ENCODE measurements at places on chromosomes 16 and 17.
A peak's percentile ranks its signal among the peaks of the same experiment; 100 is the strongest.

DNA sequence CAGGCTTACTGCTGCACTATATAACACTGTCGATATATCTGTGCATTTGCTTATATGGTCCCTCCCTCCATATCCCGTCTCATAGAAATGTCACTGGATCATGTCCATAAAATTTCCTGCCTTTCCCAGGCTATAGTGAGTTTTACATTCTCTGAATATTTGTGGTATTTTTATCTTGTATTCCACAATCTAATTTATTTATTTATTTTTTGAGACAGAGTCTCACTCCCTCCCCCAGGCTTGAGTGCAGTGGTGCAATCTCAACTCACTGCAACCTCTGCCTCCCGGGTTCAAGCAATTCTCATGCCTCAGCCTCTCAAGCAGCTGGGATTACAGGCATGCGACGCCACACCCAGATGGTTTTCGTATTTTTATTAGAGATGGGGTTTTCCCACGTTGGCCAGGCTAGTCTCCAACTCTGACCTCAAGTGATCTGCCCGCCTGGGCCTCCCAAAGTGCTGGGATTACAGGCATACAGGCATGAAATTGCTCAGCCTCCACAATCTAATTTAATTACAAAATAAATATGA is 12.9 kb downstream of the TRIM37 start:
- no peak for DNase-seq

DNA sequence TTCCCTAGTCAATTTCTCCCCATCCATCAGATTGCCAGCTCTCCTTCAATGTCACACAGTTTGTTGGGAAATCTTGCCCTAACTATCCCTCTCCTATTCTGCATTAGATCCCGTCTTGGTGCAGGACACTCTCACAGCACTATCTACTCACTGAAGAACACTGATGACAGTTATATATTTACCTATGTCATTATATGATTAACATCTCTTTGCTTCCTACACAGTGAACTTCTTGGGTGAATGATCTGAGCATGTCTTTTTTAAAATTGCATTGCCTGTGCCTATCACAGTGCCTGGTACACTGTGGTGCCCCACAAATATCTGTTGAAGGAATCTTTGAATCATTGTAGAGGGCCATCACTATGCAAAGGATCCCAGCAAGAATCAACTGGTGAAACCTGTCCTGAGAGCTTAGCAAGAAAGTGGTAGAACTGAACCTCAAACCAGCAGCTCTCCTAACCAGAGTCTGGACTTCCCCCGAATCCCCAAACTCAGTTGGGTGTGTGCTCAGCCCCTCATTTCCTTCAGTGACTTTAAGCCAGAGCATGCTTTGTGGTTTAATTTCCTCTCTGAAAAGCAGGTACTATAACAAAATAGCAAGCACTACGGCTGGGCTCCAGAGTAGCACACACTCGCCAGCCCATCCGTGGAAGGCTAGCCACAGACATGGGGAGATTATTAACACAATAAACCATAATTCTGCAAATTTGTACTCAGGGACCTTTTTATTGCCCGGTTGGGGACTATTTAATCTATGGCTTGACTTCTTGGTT is 680.7 kb upstream of the SALL1 start:
- no peak for DNase-seq

GRCh38 chr16:72060405-72060804 is 2.6 kb upstream of the HPR start:
- no peak for DNase-seq

- no peak for DNase-seq
Measured at GRCh38 chr16:55949518-55949917, 74.3 kb upstream of the CES5A start.

DNA sequence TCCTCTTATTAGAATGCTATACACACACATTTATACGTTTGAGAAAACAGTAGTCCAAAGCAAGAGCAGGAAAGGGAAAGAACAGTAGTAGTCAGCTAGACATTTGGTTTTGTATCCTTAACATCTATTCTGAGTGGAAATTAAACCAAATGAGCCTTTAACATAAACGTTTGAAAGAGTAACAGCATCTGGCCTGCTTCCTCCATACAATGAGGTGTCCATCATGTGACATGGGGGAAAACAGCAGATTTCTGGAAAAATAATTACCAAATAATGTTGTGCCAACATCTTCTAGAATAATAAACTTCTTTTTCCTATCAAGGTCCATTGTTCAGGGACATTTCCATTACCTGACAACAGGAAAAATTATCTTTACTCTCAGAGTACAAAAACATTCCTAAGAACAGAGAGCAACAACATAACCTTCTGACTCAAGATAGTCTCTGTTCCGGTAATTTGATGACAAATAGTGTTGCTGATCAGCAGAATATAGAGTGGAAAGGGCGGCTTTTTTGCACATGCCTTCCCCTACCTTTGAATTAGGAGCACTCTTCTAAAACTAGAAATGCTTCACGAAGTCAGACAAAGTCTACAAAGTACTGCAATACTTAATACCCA is 20.2 kb downstream of the CYTH1 start:
- no peak for DNase-seq

GRCh38 chr17:5118219-5118618 is 2.4 kb downstream of the USP6 start:
- no peak for DNase-seq

DNA sequence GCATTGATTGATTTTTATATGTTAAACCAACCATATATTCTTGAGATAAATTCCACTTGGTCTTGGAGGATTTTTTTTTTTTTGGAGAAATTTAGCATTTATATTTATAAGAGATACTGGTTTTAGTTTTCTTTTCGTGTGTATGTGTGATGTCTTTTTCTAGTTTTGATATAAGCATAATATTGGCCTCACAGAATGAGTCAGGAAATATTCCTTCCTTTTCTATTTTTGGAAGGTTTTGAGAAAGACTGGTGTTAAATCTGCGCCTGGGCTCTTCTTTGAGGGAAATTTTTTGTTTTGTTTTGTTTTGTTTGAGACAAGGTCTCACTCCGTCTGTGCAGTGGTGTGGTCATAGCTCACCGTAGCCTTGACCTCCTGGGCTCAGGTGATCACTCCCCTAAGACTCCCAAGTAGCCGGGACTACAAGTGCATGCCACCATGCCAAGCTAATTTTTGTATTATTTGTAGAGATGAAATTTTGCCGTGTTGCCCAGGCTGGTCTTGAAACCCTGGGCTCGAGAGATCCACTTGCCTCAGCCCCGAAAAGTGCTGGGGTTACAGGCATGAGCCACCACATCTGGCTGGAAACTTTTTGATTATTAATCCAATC is 28.8 kb upstream of the CCL22 start:
- no peak for DNase-seq

- DNase-seq: no peak
Measured at GRCh38 chr17:28759256-28759865, 15.6 kb downstream of the TRAF4 start.

- DNase-seq: no peak
Measured at GRCh38 chr16:81427219-81427618, 17.4 kb upstream of the CMIP start.

- DNase-seq: no peak
Measured at GRCh38 chr16:75854152-75854551, 127.9 kb upstream of the CPHXL start.

DNA sequence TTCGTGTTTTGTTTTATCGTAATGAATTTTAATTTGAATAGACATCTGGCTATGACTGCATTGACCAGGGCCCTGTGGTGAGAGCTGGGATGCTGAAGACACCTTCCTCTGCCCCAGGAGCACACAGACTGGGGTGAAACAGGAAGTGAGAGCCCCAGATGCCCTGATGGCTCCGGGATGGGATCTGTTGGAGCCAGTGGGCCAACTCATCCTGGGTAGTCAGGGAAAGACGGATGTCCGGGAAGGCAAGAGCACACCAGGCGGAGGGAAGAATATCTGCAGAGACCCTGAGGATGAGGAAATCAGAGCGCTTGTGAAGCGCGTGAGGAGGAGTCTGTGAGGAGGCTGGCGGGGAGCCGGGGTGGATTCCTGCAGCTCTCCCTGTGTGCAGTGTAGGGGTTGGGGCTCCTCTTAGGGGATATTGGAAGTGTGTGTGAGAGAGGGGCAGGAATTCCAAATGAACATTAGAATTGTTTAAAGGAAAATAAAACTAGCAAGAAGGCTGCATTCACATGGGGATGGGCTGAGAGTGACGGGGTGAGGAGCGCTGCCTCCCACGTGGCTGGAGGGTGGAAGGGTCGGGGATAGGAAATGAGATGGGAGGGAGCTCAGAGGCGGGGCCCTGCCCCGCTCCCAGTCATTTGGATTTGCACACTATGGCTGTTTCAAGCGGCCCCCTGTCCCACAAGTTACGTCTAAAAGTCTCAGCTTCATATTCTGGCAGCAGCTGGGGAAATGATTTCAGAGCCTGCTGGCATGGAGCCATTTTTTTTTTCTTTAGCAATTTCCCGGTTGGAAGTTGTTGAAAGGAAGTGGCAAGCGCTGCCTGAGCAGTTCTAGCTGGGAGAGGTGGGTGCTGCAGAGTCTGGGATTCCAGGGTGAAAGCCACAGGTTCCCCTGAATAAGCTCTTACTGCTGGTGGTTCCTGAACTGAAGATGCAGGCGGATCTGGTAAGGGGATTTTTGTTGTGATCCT is 71.2 kb upstream of the LGALS9 start:
- no peak for DNase-seq

GRCh38 chr16:1061769-1062505 is 10.6 kb upstream of the SSTR5 start:
- DNase-seq: no peak

DNA sequence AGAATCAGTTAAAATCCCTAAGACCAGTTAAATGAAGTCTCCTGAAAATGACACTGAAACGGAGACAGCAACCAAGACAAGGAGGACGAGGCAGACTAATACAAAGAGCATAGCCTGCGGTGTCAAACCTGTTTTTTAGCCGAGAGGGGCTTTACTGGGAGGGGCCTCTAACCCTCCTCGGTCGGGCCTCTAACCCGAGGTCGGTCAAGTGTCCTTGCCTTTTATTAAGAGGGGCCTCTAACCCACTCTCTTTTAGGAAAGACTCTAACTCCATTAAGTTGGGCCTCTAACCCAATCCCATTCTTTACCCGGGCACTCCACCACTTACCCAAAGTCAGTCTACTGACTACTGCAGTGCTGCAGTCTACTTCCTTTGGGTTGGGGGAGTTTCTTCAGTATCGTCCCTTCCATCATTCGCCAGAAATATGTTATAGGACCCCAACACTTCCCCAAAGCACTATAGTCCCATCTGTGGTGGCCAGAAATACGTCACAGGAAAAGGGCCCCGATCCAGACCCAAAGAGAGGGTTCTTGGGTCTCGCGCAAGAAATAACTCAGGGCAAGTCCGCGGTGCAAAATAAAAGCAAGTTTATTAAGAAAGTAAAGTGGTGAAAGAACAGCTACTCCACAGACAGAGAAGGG is 39.2 kb upstream of the ARL4D start:
- no peak for DNase-seq

GRCh38 chr17:43068570-43069367 is 43.7 kb downstream of the RND2 start:
- no peak for DNase-seq

DNA sequence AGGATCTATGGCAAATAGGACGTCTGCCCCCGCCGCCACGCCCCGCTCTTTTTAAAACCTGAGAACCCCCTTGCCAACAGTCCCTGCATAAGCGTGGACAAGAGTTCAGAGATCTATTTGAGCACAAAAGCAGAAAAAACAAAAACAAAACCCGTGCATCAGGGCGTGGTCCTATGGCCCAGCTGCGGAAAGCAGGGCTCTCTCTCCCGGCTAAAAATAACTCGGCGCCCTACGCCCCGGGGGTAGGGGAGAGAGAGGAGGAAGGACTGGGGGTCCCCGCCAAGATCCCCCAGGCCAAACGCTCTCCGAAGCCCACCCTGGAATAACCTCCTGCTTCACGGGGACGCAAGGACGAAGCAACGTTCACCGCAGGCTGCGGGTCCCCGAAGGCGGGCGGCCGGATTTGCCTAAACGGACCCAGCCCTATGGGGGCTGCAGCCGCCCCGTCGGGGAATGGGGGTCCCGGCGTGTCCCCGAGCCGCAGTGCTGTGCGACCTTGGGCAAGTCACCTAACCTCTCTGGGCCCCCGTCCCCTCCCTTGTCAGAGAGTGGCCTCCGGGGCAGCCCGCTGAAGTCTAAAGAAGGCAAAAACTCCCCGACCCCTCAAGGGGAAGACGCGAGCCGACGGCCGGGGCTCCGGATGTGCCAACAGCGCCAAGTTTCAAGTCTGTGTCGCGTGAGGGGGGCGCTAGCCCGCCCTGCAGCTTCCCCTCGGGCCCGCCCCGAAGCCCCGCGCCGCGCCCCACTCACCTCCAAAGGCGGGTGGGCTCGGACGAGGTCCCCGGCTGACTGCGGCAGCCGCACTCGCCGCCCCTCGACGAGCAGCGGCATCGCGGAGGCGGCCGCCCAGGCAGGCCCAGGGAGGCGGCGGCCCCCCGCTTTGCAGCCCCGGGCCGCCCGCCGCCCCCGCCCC is 477 bp downstream of the NTAN1 start:
- DNase-seq: peak; percentile 68
